Skin of body (tissue), 3 donors: ENCODE measurements at places on chromosomes 5 and 9. TPM values are rescaled to one million over a fixed set of nuclear protein-coding genes. Genes with fewer than 3 reads are reported as not detected.

The KLF9 gene
- total RNA-seq = 10.3 TPM

The UNC13B gene
- total RNA-seq = 13.9 TPM

The CNTFR gene
- total RNA-seq = 7.5 TPM

The ADCY2 gene
- total RNA-seq = 6.9 TPM

The AJM1 gene
- 0.79 TPM for total RNA-seq

The C9orf50 gene
- total RNA-seq = not detected

The NTNG2 gene
- total RNA-seq = 1.6 TPM

The LCNL1 gene
- total RNA-seq = 0.20 TPM

The RAD50 gene
- total RNA-seq = 30.8 TPM

The NRG2 gene
- 0.99 TPM for total RNA-seq

The SOX30 gene
- 0.10 TPM for total RNA-seq

The PCDHA12 gene
- 0.20 TPM for total RNA-seq

The DBH gene
- total RNA-seq = under 0.01 TPM

The ABITRAM gene
- 10.2 TPM for total RNA-seq

The ZFP2 gene
- total RNA-seq = 1.9 TPM

The PAEP gene
- total RNA-seq = not detected

The STC2 gene
- 0.69 TPM for total RNA-seq

The FOXD4L3 gene
- not detected for total RNA-seq

The PDZD2 gene
- 34.9 TPM for total RNA-seq

The WDR5 gene
- total RNA-seq = 12.9 TPM

The ACTBL2 gene
- 5.8 TPM for total RNA-seq

The DOK3 gene
- total RNA-seq = 3.8 TPM

The TEX48 gene
- not detected for total RNA-seq

The CDKN2B gene
- total RNA-seq = 10.3 TPM

The GPR150 gene
- total RNA-seq = not detected

The FANCC gene
- 16.1 TPM for total RNA-seq

The RXFP3 gene
- not detected for total RNA-seq

The PHYHD1 gene
- total RNA-seq = 13.5 TPM
